ENCODE measurements at places on chromosomes 12 and 14.

- no peak for DNase-seq
These were observed 62.0 kb upstream of the SYT1 start for GRCh38 chr12:78802593-78802992.

DNA sequence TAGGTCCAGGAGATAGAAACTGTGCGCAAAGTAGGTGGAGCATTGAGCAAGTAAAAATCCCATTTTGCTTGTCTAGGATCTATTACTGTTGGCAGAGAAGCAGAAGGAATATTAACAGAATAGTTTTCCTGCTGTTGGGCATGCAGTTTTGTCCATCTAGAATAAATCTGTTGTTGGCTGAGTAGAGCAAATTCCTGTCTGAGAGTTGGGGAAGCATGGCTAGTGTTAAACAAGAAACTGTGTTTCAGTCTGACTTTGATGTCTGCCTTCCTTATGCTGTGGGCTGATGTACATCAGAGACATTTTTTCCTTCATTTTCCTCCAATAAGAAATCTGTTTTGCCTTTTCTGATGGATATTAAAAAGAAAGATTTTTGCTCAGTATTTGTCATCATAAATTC is 98.2 kb downstream of the RAD52 start:
- no peak for DNase-seq

- peak; percentile 95 for DNase-seq
These were observed 5.3 kb upstream of the ACACB start for GRCh38 chr12:109110988-109111495.

DNA sequence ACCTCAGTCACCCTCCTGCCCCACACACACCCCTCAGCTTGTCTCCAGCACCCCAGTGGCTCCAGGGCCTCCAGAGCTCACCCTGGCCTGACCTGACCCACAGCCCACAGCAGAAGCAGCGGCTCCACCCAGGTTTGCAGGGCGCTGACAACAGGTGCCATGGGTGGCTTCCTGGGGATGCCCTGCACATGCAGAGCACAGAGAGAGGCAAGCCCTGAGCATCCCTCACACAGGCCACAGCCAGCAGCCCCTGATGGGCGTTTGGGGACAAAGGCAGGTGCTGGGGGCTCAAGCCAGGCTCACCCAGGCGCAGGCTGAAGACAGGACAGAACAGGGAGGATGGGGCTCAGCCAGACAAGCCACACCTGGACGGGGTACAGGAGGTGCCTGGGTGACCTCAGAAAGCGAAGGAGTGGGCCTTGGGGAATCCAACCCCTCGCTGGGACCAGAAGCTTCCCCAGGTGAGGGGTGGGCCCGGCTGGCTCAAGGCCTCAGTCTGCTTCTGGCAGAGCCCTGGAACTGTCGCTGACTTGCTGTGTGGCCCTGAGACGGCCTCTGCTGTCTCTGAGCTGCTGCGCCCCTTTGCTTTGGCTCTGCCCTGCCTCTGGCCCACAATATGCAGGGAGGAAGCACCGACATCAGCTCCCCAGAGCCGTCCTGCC is 10.6 kb downstream of the ARL6IP4 start:
- DNase-seq = no peak

DNA sequence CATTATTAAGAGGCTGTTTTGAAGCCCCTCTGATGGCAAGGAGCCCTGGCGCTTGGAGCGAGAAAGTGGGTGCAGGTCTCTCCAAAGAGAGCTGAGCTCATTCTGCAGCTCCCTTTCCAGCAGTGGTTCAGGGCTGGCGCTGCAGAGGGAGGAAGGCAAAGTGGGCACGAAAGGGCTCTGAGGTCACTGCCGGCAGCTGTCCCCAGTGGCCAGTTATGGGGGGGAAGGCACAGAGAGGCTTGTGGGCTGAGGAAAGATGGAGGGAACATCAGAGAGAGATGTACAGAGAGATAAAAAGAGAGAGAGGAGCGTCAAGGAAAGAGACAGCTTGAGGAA is 75.2 kb upstream of the TBX5 start:
- DNase-seq = no peak

DNA sequence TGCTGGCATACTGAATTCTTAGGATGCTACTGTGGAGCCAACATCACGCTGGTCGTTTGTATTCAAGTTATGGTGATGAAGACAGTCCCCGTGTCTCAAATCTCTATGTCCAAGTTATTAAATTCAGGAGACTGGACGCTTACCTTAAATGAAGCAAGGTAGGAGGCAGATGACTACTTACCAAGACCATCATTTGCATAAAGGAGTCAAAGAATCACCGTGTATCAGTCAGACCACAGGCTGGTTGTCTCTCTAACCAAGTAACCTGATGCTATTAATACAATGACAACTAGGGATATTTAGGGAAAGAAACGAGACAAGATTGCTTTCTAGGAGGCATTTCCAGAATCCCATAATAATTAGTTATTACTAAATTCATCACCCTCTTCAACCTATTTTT is 78.1 kb upstream of the FRMD6 start:
- no peak for DNase-seq

- no peak for DNase-seq
These were observed 34.1 kb downstream of the ZNF664 start for GRCh38 chr12:124006846-124007713.

- peak; percentile 84 for DNase-seq
These were observed at the start of gene ATL1 for GRCh38 chr14:50559990-50560930. ATL1 (plus strand) TSS chr14:50560145; CDS start chr14:50560266, 121 bp downstream.

GRCh38 chr12:49359671-49360070 is 7.6 kb upstream of the SPATS2 start:
- no peak for DNase-seq

GRCh38 chr12:54751493-54751892 is 102.8 kb upstream of the MUCL1 start:
- no peak for DNase-seq

GRCh38 chr12:91973813-91974212 is 171.8 kb downstream of the BTG1 start:
- no peak for DNase-seq
